SHP77 treated with DMSO at 0.1 percent for 48 hours (cell line): ENCODE measurements at places on chromosomes 5 and 9.

- DNase-seq, result no peak
Observed at GRCh38 chr5:116573702-116574366, 789 bp downstream of the SEMA6A start.

GRCh38 chr5:5531371-5531770 lies 108.9 kb downstream of the ICE1 start:
- DNase-seq, result no peak

DNA sequence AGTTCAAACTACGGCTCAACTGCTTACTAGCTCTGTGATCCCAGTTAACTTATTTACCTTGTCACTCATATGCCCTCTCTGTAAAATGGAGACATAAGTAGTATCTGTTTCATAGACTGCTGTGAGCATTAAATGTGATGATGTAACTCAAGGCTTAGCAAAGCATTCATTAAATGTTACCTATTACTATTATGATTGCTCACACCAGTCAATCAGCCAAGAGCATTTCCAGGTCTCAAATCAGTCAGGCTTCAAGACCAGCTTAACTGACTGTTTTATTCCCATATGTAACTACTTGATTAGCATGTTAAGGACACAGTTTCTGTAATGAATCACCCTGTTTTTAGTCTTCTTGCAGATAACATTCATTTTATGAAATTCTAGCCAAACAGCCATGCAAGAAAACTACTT lies 413.3 kb downstream of the MLLT3 start:
- no peak for DNase-seq

- no peak for DNase-seq
Observed at GRCh38 chr9:38243993-38244392, 148.5 kb upstream of the ALDH1B1 start.

GRCh38 chr5:179306191-179307012 lies 38.9 kb downstream of the ADAMTS2 start:
- DNase-seq, result no peak

DNA sequence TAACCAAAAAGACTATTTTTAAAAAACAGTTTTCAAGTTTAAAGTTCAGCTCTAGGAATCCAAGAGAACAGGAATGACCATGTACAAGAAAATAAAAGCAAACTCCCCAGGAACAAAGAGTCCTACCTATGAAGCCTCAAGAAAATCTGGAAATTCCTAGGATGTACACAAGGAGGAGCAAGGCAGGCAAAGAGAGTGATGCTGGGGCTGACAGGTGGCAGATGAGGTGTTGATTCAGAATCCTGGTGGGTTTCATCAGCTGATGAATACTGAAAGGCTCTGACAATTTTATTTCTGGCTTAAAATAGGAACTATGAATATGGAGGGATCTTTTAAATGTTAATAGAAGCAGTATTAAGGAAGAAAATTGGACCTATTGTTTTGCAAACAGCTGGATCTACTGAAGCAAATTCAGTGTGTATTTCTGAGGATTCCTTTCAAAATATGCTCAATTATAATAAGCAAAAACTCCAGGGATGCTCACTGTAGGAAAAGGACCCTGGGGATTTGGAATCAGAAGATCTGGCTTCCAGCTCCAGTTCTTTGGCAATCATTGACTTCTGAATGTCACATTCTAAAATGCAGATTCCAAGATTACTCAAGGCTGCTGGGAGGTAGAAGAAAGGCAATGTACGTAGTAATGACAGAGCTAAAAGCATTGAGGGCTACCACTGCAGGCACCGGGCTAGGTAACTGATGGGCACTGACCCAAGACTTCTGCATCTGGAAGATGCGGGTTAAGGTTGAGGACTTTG lies 28.0 kb upstream of the SH3RF2 start:
- no peak for DNase-seq

GRCh38 chr5:134249469-134250379 lies 23.9 kb upstream of the PPP2CA start:
- no peak for DNase-seq

DNA sequence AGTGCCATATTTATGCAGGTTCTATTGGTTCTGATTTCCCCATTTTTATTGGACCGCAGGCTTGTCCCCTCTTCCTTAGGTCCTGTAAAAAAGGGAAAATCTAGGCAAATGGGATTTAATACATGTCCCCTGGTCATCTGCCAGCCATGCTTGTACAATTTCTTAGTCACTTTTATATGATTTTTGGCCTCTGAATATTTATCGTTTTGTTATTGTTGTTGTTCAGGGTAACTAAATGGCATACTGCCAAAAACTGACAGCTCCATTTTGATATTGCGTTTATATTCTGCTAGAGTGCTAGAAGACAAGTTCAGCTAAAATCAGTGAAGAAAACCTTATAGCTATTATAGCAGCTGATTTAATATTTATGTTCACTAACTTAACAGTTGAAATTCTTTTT lies 770.2 kb upstream of the FAM174A start:
- DNase-seq, result no peak

DNA sequence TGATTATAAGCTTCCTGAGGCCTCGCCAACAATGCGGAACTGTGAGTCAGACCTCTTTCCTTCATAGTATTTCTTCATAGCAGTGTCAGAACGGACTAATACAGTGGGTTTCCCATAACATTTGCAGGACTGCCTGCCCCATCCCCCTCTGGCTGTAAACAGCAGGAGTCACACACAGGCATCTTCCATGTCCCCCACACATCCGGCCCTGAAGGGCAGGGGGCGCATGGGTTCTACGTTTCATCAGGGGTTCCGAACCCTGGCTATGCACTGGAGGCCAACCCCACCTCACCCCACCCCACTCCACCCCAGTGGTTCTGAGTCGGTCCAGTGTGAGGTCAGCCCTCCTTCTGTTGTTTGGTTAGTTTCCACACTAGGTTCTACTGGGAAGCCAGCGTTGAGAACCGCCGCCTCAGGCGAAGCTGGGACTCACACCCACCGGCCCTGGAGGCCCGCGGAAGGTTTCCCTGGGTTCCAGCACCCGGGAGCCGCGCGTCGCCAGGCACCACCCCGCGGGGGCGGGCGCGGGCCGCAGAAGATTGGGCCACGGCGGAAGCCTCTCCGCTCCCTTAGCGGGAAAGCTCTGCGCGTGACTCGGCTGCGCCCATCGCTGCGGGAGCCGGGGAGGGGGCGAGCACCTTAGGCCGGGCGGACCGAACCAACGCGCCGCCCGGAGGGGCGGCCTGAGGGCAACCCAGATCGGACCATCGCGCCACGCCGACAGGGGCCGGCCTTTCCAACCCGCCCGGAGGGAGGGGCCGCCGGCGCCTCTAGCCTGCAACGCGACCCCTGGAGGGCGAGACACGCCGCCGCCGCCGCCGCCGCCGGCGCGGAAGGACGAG lies at the start of gene RUSC2:
TSS of gene RUSC2 (plus strand) at position 799 of the 842 bp plus-strand sequence. CDS start 56,411 bp downstream, outside the sequence.
- peak; percentile 4 for DNase-seq
